ENCODE measurements at places on chromosomes 1 and 21.

GRCh38 chr1:160911441-160911840 lies 26.5 kb upstream of the ITLN1 start:
- DNase-seq = peak; percentile 90

DNA sequence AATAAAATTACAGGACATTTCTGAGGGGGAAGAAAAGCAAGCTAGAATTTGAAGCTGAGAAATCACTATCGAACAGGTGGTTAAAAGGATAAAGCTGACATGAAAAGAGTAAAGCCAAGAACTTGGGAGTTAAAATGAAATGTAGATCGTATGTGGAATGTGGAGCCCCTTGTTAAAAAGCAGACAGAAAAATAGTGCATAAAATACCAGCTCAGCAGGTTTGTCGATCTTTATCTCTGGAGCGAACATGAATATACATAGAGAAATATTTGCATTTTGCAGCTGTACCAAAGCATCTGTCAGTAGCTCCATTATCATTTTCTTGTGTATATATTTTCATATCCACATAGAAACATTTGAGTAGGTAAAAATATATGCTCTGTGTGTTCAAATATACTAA lies 73.6 kb upstream of the CDC42BPA start:
- no peak for DNase-seq

DNA sequence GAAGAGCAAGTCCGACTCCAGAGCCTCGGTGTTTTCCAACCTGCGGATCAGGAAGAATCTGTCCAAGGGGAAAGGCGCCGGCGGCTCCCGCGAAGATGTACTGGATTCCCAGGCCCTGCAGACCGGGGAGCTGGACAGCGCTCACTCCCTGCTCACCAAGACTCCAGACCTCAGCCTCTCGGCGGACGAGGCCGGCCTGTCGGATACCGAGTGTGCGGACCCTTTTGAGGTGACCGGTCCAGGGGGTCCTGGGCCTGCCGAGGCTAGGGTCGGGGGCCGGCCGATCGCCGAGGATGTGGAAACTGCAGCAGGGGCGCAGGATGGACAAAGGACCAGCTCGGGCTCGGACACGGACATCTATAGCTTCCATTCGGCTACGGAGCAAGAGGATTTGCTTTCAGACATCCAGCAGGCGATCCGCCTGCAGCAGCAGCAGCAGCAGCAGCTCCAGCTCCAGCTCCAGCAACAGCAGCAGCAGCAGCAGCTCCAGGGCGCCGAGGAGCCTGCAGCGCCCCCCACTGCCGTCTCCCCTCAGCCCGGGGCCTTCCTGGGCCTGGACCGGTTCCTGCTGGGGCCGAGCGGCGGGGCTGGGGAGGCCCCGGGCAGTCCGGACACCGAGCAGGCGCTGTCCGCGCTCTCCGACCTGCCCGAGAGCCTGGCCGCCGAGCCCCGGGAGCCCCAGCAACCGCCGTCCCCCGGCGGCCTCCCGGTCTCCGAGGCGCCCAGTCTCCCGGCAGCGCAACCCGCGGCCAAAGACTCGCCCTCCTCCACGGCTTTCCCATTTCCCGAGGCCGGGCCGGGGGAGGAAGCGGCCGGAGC lies 827 bp downstream of the FMN2 start:
- DNase-seq = peak; percentile 64

- DNase-seq = peak; percentile 86
Measured at GRCh38 chr1:156815307-156815826, 1.3 kb downstream of the SH2D2A start.

- DNase-seq = no peak
Measured at GRCh38 chr21:33843216-33843615, 72.4 kb downstream of the ATP5PO start.

DNA sequence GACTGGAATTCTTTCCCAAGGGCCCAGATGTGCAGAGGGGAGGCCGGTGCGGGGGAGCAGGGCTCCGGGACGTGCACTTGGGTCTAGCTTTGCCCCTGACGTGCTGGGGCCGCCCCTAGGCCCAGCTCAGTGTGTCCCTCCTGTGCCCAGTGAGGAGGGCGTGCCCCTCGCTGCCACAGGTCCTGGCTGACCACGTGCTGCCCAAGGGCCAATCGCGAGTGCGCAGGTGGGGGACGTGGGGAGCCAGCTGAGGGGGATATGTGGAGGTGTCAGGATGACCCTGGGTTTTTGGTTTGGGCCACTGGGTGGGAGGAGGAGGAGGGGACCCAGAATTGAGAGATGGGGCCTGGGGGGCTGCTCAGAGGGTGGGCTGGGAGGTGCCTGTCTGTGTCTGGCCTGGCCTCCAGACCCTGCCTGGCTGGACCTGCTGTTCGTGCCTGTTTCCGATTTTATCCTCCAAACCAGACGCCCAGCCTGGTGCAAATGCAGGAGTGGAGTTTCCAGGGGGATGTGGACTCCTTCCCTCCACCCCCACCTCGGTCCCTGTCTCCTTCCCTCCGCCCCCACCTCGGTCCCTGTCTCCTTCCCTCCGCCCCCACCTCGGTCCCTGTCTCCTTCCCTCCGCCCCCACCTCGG lies 6.1 kb upstream of the RNF223 start:
- DNase-seq = peak; percentile 28

GRCh38 chr21:26969971-26970725 lies 3.3 kb upstream of the ADAMTS5 start:
- DNase-seq = no peak

DNA sequence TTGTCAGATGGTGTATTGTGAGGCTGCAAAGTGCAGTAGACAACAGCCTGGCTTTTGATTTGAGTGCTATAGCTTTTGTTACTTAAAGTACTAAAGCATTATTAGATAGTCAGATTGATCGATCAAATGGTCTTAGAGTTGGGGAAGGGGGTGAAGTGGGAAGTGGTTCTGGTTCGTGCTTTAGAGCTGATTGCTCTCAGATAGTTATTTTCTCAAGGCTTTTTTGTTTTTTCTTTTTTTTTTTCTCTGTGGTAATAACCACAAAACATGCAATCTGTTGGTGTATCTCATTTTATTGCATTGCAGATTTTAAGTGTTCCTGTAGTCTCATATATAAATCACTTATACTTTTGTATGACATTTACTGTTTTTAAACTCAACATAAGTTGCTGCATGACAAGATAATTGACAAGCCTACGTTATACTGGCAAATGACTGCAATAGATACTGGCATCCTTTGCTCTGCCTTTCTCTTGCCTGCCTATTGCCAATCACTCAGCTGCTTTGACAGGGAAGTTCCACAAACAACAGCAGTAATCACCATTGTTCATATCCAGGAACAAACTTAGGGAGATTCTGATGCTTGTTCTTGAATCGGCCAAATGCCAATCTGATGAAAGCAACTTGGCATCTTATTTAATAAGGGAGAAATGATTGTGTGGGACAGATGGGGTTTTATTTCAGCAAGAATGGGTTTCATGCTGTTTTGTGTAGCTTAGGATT lies 125.0 kb upstream of the B3GALT2 start:
- no peak for DNase-seq

- DNase-seq = peak; percentile 75
Measured at GRCh38 chr1:53393325-53393792, 65.5 kb upstream of the LRP8 start.

GRCh38 chr21:45154511-45155508 lies 80.4 kb downstream of the ADARB1 start:
- DNase-seq = peak; percentile 93

- no peak for DNase-seq
Measured at GRCh38 chr1:193685986-193686385, 499.6 kb upstream of the B3GALT2 start.

GRCh38 chr21:36076878-36077655 lies 7.2 kb downstream of the CBR1 start:
- no peak for DNase-seq

DNA sequence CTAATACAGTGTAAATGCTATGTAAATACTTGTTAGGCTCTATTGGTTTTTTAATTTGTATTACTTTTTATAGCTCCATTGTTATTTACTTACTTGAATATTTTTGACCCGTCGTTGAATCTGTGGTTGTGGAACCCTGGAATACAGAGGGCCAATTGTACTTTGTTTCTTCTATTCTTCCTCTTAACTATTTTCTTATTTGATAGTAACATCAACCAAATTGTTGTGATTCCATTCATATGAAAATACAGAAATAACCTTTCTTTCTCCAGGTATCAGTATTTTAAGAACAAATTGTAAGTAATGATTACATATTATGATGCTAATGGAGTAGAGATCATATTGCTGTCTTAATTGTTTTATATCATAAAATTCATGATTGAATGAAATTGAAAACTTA lies 73.7 kb downstream of the FNBP1L start:
- DNase-seq = no peak

DNA sequence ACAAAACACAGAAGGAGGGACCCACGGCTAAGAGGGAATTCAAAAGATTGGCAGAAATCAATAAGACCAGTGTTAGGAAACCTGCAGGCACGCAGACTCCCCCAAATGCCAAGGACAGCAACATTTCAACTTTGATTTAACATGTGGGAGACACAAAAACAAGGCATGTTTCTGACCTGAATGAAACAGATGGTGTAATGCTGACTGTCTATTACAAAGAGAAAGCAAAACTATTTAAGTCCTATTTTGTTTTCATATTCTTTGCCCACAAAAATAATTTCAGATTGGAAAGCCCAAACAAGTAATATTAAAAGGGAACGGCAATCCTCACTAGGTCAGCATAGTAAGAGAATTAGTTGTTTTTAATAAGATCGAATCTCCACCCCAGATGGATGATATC lies 107.9 kb downstream of the S1PR1 start:
- DNase-seq = no peak

All from choroid plexus epithelial cell (primary cell).